Stimulated activated CD4-positive, alpha-beta T cell treated with anti-CD3 and anti-CD28 coated beads, Interleukin-4, amount 100 ng/mL, for 24 hours (primary cell): ENCODE measurements at places on chromosomes 3 and 15.

- no peak for DNase-seq
These were observed 120.3 kb downstream of the LRRK1 start for GRCh38 chr15:101039461-101039860.

DNA sequence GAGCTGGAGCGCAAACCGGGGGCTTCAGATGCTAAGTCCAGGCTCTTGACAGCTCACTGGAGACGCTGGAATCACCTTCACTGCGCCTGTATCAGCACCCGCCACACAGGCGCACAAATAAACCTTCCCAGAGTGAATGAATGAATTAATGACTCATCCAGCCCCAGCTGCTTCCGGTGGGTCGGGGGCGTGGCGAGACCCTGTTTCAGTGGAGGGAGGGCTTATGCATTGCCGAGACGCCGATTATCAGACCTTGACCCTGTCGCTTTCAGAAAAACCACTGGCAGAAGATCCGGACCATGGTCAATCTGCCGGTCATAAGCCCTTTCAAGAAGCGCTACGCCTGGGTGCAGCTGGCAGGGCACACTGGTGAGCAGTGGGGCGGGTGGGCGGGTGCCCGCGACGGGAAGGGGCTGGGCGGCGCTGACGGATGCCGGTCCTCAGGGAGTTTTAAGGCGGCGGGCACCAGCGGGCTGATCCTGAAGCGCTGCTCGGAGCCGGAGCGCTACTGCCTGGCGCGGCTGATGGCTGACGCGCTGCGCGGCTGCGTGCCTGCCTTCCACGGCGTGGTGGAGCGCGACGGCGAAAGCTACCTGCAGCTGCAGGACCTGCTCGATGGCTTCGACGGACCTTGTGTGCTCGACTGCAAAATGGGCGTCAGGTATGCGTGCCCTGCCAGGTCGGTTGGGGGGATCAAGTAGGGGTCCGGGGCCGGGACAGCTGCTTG lies 7.7 kb downstream of the ITPKA start:
- DNase-seq, result peak; percentile 41

GRCh38 chr15:41855261-41855961 lies 16.8 kb downstream of the PLA2G4B start:
- DNase-seq, result no peak

DNA sequence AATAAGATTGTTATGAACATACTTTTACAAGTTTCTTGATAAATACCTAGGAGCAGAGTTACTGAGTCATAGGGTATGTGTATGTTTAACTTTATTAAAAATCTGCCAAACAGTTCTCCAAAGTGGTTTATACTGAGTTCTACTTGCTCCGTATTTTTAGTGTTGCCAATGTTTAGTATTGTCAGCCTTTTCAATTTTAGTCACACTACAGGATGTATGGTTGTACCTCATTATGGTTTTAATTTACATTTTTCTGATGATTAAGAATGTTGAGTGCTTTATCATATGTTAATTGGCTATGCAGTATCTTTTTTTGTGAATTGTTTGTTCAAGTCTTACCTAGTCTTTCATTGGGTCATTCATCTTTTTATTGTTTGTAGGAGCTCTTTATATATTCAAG lies 4.3 kb downstream of the TMOD3 start:
- DNase-seq, result no peak
